CD4-positive, CD25-positive, alpha-beta regulatory T cell (primary cell): ENCODE measurements at places on chromosomes 16 and 17.

DNA sequence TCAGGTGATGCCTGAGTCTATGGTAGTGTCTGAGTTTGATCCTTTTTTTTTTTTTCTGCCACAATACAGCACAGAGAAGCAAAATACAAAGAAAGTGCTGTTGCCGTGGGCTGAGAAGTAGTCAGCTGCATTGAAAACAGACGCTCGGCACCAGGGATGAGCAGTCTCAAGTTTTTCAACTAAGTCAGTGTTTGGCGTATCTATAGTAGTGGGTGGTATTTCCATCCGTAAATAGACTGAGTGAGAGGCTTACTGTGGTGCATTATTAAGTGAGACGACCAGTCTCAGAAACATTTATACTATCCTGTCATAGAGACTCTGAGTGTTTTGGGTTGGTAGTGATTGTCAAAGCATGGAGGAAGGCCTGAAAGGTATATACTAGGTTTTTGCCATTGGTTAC, 221.3 kb downstream of the SNX29 start:
- no peak for DNase-seq

GRCh38 chr16:80113873-80114574, 426.8 kb upstream of the DYNLRB2 start:
- DNase-seq: no peak

GRCh38 chr16:75251280-75252048, at the start of gene BCAR1:
Gene BCAR1, minus strand, starts transcription at chr16:75251624. Its CDS starts 142 bp downstream, at chr16:75251482.
- no peak for DNase-seq

- DNase-seq: no peak
These were observed 11.6 kb downstream of the SLC25A10 start for GRCh38 chr17:81723651-81724209.

DNA sequence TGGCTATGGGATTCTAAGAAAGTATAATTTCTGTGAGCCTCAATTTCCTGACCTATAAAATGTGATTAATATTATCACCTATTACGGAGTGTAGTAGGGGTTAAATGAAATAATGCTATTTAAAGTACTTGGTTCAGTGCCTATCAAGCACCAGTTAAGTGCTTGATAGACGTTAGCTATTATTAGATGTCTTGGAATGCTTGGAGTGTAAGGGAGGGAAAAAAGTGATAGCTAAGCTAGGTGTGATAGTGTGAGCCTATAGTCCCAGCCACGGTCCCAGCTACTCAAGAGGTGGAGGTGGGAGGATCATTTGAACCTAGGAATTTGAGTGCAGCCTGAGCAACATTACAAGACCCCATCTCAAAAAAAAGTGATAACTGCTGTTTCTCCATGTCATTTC, 7.5 kb downstream of the ORC6 start:
- no peak for DNase-seq

GRCh38 chr17:5139458-5139732, 23.6 kb downstream of the USP6 start:
- DNase-seq: no peak

DNA sequence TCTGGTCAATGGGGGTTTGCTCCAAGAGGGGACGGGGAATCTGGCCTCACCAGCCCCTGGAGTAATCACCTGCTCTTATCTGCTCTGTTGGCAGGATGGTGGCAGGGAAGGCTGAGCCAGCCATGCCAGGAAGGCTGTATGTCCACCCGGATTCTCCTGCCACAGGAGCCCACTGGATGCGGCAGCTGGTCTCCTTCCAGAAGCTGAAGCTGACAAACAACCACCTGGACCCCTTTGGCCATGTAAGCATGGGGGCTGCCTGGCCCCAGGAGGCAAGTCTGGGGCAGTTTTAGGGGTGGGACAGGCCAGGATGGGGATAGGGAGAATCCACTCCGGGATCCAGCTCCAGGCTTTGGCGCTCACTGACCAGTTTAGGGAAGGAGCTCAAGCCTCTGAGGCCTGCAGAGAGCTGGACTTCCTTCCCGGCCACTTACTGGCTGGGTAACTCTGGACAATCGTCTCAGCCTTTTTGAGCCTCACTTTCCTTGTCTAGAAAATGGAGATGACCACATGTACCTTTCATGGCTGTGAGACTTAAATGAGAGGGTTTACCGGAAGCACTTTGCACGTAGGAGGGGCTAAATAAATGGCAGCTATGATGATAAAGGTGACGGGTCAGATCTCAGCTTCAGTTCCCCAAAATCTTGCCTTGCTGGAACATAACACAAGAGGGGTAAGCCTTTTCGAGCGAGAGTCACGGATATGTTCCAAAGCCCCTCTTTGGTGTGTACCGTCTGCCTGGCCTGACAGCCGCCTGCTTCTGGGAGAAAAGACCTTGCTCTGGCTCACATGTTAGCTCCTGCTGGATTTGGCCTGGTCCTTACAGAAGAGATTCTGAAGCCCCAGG, 15.4 kb downstream of the TBX4 start:
- DNase-seq: no peak

GRCh38 chr16:85201574-85201973, 89.3 kb upstream of the CIBAR2 start:
- no peak for DNase-seq

DNA sequence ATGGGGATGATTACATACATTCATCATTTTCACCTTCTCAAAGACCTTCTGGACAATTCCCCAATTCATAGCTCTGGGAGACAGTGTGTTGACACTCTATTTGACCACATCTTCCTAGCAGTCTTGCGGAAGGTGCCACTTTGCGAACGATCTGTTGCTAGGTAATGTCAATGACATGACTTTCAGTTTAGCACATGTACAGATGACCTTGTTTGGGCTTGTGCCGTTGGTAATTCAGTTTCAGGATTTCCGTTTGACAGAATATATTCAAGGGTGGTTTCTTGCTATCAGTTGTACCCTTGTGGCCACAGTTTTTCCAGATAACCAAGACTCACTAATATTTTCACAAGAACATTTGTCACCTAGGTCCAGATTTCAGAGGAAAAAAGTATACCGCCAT, 478.2 kb downstream of the WWOX start:
- peak; percentile 16 for DNase-seq

DNA sequence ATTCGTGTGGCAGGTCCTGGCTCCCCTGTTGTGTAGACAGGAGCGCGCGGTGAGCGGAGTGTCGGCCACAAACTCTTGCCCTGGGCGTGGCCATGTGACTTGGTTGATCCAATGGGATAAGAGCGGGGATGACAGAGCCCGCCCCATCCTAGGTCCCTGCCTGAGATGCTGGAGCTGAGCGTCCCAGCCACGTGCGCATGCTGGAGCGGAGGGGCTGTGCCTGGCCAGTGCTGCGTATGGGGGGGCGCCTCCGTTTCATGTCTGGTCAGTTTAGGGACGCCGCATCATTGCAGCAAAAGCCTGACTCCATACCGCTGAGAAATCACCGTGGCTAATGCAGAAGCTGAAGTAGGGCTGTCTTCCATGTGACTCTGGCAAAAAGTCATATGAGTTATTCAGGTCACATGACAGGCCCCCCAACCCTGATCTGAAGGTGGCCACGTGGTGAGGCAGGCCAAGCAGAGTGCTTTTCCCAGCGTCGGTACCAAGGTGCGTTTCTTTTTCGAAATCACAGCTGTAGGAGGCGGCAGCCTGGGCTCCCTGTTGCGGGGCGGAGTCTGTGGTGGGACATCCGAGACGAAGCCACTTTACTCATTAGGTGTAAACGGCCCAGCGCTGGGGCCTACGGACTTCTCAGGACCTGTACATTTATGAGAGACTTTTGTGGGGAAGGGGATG, 22.5 kb downstream of the HSBP1 start:
- no peak for DNase-seq

DNA sequence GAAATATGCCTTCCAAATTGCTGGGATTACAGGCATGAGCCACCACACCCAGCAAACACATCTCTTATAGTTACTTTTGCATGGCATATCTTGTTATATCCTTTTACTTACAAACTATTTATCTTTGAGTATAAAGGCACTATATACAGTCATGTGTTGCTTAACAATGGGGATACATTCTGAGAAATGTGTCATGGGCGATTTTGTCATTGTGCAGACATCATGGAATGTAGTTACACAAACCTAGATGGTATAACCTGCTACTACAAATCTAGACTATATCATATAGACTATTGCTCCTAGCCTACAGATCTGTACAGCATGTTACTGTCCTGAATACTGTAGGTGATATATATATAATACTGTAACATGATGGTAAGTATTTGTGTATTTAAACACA, 43.6 kb downstream of the BCL7C start:
- no peak for DNase-seq

- no peak for DNase-seq
These were observed 529.0 kb upstream of the CDH5 start for GRCh38 chr16:65837464-65837863.

DNA sequence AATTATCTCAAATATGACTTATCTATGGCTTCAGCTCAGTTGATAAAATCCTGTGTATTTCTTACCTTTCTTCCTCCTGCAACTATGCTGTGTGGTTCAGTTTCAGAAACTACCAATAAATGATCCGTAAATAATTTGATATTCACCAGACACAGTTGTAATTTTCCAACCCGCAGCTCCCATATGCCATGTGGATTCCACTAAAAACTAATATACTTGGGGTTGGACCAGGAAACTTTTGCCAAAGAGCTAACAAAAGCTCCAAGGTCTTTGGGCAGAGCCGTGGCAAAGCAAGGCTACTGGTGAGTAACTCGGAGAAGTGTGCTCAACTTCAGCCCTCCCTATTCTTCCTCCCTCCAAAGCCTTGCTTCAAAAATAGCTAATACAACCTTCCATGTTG, 2.3 kb upstream of the CHST6 start:
- DNase-seq: no peak

DNA sequence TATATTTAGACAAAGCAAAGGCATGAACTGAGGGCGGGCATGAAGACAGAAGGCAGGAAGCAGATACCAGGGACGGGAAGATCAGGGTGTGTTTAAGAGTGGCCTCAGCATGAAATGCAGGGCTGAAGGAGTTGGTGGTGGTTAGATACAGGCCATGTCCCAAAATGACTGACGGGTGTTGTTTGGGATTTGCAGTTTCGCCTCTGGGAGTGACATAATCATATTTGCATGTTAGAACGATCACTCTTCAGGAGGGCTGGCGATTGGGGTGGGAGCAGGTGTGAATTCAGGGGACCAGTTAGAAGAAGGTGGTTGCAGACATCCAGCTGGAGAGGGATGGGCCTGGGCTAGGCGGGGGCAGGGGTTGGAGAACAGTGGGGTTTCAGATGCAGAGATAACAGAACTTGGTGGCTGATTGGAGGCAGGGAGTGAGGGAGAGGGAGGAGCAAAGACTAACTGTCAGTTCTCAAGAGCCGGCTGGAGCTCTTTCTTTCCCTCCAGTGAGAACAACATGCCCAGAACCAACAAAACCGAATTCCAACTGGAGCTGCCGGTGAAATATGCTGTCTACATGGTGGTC, 27.2 kb upstream of the ITGAX start:
- no peak for DNase-seq

GRCh38 chr16:85225721-85226120, 113.4 kb upstream of the CIBAR2 start:
- no peak for DNase-seq

DNA sequence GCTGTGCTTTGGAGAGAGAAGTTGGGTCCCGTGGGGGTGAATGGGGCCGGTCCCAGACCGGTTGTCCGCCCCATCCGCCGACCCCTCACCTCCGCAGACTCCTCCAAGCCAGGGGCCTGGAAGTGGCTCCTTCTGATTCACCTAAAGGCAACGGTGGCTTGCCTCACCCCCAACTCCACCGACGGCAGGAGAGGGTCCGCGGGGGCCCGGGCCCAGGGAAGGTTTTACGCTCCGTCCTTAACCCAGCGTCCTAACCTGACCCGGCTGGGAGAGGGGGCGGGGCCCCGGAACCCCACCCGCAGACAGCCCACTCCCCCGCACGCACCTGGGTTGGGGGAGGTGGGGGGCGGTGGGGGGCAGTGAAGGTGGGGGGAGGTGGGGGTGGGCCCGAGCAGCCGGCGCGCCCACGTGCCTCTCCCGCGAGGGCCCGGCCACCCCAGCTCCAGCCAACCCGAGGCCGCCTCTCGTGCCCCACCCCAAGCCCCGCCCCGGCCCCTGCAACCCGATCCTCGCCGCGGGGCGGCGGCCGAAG, 12.7 kb upstream of the CD300A start:
- DNase-seq: no peak

DNA sequence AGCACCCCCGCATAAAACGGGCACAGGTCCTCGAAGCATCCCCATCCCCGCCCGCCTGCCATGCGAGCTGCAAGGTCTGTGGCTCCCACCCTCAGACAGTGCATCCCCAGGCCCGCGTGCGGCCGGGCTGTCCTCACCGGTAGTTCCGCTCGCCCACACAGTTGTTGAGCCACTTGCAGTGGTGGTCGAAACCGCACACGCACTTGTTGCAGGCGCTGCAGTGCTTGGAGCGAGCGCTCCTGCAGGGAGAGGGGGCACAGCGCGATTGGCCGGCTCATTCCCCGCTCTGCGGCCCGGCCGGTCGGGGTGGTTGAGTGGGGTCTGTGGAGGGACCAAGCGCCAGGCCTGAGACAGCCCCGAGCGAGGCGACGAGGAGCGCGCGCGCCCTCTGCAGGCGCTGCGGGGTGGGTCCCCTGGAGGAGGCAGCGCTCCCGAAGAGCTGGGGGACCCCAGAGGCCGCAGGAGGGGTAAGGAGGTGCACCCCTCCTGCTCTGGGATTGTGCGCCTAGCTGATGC, 6.0 kb upstream of the TPPP3 start:
- DNase-seq: no peak

- DNase-seq: peak; percentile 50
These were observed 19.1 kb upstream of the CD79B start for GRCh38 chr17:63950940-63951907.

DNA sequence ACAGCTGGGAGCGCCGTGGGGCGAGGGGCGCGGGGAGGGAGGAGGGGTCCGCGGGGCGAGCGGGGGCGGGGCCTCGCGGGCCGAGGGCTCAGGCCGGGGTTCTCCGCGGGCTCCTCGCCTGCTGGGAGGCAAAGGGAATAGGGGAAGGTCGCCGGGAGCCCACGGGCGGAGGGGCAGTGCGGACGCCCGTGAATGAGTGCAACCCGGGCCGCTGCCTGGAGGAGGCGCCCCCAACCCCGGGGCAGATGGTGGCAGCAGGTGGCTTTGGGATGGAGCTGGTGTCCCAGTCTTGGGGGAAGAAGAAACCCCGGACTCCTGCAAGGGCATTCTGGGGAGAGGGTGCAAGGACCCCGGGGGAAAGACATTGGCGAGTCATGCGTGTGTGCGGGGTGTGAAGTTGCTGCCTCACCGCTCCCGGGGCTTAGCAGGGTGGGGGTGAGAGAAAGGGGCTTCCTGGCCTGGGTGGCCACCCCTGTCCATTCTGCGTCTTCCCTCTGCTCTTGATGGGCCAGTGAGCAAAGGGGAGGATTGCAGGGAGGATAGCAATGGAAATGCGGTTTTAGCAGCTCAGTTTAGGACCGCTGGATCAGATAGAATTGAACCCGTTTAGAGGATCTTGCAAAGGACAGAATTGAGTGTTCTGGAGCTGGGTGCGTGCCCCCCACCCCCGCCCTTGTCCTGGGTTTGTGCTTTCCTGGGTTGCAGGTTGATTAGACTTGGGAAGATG, 526 bp downstream of the KIAA0513 start:
- no peak for DNase-seq
